Mesothelial cell of epicardium (in vitro differentiated cells): ENCODE measurements at places on chromosomes 4 and X.

DNA sequence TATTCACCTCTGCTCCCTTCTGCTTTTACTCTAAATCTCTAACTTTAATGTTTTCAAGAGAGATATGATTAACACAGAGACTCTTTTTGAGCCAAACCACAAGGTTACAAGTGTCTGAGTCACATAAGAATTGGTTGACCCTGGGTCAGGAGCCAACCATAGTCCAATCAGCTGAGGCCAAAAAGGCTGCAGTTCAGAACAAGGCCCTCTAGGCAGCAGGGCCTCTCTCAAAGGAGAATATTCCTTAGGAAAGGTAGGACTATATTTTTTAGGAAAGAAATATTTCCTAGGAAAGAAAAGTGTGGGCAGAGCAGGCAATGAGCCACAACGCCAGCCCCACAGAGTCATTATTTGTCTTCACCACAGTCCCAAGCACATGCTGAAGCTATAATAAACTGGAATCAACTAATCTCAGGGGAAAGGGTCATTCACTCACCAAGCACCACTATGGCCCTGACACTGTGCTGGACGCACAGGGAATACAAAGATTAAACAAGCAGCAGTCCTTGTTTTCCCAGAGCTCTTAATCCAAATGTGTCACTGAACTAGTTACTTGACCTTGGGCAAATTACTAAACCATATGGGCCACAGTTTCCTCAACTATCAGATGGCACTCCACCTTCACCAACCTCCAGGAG is 2.2 kb downstream of the ATP8A1 start:
- DNase-seq, result no peak

DNA sequence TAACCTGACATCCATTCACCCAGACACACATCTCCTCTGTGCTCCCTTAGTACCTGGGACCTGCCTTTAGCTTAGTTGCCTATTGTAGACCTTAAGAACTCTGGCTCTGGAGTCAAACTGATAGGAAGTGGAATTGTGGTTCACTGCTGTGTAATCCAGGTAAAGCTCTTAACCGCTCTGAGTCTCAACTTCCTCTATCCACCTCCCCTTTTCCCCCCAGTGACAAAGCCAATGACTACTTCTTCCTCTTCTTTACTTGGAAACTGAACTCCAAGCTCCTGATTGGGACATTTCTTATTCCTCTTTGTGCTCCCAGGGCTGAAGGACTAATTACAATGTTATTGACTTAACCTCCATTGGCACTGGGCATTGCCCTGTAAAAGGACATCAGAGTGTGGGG is 94.1 kb downstream of the DRD5 start:
- DNase-seq, result no peak

DNA sequence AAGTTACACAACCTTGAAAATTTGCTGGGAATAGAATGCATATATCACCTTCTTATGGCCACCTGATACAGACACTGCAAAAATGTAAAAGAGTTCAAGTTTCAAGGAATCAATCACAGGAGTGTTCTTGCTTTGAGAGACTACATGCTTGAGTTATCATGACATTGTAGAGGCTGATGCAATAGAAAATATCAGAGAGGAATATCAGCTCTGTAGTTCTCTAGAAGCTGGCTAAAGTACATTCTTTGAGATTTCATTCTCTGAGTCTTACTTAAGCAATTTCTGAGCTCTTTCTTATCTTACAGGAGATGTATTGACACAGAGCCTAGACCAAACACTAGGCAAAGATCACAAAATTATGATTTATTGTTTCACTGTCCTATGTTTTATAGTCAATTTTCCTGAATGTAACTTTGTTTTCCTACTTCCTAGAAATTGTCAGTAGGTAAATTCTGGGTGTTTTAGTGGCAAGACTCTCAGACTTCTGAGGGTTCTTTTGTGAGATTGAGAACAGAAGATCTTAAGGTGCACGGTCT is 152.1 kb upstream of the HPGD start:
- DNase-seq, result no peak

- DNase-seq, result no peak
Observed at GRCh38 chr4:95263391-95263790, 285.4 kb downstream of the UNC5C start.
